ENCODE measurements at places on chromosomes 3 and 15.
A peak's percentile ranks its signal among the peaks of the same experiment; 100 is the strongest.

- peak; percentile 23 for DNase-seq
Measured at GRCh38 chr15:63501256-63502089, 2.9 kb upstream of the USP3 start.

- DNase-seq, result no peak
Measured at GRCh38 chr3:29854821-29855220, 574.0 kb downstream of the RBMS3 start.

DNA sequence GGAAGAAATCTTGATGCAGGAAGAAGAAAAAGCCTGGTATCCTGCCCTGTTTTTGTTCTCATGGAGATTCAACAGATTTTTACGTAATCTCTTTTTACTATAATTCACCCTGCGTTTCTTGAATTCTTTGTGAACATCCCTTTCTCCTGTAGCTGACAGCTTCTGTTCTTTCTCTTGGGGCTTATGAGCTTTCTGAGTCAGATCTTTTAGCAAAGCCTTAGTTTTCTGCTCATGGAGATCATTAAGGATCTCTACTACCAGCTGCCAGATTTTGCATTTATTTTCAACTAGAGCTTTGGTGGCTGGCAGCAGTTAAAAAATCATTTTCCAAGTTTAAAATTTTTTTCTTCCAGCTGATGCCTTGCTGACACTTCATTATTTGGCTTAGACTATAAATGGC lies 51.6 kb downstream of the MOBP start:
- no peak for DNase-seq

DNA sequence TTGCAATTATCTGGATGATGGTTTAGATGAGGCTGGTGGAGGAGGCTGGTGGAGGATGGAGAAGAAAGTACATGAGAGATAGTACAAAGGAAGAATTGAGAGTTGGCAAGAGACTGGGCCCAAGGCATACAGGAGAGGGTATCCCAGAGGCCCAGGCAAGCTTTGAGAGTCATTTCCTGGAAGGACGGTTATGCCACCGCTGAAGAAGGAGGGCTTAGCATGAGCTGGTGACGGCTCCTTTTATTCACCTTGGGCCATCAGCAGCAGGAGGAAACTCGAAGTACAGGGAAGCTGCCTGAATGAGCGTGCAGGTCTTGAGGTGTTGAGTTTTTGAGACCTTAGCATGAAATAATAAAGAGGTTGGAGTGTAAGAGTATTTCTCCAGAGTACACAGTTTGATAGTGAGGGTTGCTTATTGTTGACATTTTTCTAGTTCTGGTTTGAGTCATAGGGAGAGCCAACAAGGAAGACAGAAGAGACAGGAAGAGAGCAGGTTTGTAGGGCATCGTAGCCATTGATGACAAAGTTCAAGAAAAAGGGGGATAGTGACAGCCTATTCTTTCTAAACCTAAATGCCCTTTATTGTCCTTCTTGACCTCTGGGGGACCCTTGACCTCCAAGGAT lies 13.8 kb downstream of the THSD4 start:
- no peak for DNase-seq

- no peak for DNase-seq
Measured at GRCh38 chr3:125236331-125236903, 23.9 kb upstream of the SLC12A8 start.

- DNase-seq, result no peak
Measured at GRCh38 chr15:74837482-74838136, 5.3 kb downstream of the ULK3 start.

GRCh38 chr3:169984292-169984691 lies 17.7 kb downstream of the SEC62 start:
- DNase-seq, result no peak

GRCh38 chr3:55427739-55428138 lies 59.4 kb downstream of the WNT5A start:
- no peak for DNase-seq

GRCh38 chr15:25568751-25569150 lies 129.9 kb upstream of the UBE3A start:
- DNase-seq, result peak; percentile 11

- no peak for DNase-seq
Measured at GRCh38 chr15:93587059-93587521, 498.1 kb upstream of the RGMA start.

DNA sequence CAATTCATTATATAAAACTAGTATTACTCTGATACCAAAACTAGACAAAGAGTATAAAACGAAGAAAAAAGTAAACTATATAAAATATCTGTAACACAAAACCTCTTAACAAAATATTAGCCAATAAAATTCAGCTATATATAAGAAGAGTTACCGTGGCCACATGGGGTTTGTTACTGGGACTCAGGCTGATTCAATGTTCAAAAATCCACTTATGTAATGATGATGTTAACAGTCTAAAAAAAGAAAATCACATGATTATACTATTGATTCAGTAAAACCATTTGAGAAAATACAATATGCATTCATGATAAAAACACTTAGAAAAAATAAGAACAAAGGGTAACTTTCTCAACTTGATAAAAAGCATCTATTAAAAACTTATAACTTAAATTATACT lies 18.3 kb downstream of the P2RY1 start:
- DNase-seq, result no peak

DNA sequence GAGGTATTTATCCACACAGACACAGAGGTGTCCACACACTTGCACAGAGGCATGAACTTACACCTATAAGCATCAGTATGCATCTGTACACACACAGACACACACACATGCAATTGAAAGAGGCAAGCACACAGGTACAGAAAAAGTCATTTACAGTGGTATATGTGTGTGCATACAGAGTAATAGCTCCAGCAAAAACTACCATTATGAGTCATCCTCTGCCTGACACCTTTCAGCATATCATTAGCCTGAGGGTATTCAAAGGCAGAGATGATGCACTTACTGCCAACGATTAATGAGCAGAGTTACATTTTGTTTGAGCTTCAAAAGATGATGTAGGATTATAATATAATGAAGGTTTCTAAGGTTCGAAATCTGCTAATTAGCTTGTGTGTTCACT lies 100.3 kb upstream of the TPRG1 start:
- DNase-seq, result no peak

DNA sequence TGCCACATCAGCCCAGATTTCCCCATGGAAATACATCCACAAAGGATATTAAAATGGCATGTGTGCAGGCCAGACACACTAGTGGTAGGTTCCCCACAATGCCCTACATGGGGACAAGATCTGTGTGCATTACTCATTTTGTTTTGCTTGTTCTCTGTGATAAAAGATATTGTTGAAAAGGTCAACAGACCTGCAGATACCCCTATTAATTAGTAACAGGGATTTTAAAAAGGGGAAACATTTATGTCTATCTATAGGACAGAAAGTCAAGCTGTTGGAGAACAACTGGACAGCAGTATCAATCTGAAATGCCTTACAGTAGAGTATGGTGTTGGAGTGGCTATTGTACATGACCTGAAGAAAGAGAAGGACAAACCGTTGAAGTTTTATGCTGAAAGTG lies 596.0 kb upstream of the GRM7 start:
- DNase-seq, result no peak

DNA sequence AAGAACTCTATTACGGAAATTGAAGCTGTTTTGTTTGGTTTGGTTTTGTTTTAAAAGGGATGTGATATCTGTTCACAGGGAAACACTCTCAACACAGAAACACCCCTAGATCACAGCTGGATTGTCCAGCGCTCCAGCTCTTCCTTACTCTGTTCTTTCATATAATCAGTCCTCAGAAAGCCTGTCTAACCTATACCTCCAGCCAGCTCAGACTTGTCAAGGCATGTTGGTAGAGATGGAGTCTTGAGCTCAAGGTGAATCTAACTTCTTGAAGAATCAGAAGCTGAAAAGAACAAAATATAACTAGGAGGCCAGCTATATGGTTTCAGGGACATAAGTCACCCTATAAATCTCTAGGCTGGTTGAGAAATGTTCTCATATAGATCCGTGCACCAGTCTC lies 110.2 kb upstream of the EPHA3 start:
- DNase-seq, result no peak

- DNase-seq, result no peak
Measured at GRCh38 chr3:41867533-41867932, 94.4 kb downstream of the ULK4 start.

GRCh38 chr3:136919799-136920580 lies 37.8 kb upstream of the IL20RB start:
- no peak for DNase-seq

DNA sequence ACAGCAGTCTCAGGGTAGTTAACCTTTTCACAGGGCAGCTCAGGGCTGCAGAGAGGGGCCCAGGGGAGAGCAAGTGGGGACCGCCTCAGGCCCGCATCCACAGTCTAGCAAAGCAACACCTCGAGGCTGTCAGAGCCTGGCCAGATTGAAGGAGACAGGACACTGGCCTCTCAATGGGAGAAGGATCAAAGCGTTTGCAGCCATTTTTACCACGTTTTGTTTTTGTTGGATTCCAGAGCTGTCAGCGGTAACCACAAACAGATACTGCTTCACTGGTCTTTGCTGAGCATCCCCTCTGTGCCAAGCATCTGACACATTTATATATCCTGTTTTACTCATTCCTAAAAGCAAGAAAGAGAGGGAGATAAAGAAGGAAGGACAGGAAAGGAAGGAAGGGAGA lies 153.8 kb downstream of the SHQ1 start:
- DNase-seq, result no peak

DNA sequence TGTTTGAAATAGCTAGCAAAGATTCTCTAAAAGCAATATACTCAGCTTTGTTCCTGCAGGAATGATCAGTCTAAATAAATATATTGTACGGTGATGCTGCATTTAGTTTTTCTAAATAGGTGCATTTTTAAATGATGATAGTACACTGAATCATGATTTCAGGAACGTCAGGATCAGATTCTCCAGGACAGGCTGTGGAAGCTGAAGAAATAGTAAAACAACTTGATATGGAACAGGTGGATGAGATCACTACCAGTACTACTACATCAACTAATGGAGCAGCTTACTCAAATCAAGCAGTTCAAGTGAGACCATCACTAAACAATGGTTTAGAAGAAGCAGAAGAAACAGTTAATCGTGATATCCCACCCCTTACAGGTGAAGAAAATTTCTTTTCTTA lies 46.3 kb upstream of the EIF3J start:
- no peak for DNase-seq

All from C1 segment of cervical spinal cord (tissue), 14 donors.